ENCODE measurements at places on chromosomes 3 and 15.

DNA sequence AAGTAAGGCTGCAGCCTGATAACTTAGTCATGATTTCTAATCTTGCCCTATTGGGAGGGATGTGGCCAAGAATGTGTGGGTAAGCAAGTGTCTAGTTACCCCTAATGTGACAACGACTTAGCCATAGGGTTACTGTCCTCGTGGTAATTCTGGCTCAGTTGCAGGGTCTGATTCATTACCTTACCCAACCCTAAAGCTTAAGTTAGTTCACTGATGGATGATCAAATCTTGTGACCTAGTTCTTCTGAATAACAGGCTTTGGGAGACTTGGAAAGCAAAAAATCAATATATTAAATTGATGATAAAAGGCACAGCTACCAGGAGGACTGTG is 1.6 kb upstream of the INTS14 start:
- DNase-seq = no peak

DNA sequence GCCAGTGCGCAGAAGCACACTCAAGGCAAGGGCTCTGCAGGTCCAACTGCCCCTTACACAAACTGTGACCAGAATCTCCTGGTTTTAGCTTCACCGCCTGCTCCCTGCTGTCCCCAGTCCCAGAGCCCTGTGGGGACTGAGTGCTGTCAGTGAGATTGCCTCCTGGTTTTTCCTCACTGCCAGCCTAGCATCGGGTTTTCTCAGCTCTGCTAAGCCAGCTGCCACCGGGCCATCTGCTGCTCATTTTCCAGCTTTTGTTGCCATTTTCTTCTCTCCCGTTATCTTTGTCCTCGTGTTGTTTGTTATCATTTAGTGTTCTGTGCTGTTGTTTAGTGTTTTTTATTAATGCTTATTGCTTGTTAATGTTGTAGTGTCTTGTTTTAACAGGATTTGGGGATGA is 79.5 kb upstream of the BLM start:
- no peak for DNase-seq

DNA sequence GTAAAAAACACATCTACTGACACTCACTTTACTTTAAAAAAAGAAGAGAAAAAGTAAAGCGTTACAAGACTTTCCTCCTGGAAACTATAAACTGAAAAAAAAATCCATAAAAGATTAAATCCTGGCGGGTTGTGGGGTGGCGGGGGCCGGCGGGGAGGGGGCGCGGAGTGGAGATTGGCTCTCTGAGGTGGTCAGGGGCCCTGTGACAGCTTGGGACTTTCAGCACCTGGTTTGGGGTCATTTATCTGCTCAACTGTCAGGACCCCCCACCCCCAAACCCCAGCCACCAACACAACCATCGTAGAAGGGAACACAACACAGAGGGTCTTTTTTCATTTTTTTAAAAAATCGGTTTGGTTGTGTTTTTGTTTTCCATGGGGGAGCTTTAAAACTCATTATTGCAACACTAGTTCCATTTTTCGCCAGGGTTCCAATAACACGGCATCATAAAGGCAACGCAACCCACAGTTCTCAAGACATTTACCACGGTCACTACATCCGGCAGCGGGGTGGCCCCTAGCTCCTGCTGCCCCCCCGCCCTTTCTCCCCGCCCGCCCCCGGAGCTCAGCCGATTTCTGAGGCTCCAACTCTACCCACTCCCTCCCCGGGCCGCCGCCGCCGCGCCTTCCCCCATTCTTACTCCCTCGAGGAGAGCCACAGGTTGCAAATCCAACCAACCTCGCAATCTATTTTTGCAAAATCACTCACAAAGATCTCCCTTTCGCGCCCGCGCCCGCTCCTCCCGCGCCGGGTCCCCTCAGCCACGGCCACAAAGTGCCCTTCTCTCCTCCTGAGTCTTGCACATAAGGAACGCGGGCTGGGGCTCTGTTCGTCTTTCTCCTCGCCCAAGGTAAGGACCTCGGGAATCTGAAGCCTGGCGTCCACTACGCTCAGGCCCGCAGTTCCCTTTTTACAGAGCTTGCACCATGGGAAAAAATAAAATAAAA is 1.8 kb downstream of the BCL6 start:
- DNase-seq = peak; percentile 71

DNA sequence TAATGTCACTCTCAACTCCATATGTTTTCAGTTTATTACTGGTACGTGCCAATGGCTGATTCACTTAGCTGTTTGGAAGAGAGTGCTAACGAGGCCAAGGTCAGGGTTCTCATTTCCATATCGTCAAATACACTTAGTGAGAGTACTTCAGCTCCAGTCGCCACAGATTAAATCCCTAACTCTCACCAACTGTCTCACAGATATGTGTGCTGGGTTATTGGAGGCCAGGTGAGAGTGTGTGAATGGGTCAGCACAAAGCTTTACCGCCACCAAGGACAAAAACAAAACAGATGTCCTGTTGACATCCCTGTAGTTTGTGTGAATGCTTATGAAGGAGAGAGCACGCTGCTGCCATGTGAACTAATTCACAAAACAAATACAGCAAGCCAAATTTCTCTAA is 133.5 kb upstream of the TBL1XR1 start:
- no peak for DNase-seq

DNA sequence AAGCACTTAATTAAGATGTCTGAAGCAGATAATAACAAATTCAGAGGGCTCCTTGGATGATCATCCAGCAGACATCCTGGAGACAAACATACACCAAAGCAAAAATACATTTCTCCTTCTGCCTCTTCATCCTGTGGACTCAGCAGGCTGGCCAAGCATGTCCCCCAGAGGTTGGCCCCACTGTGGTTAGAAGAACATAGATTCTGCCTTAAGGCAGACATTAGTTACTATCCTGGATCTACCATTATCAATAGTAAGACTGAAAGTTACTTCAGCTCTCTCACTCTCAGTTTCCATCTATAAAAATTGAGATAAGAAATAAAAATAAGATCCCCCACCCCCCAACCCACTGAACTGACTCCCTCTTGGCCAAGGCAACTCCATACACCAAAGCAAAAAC is 28.6 kb upstream of the TGFBR2 start:
- DNase-seq = no peak

DNA sequence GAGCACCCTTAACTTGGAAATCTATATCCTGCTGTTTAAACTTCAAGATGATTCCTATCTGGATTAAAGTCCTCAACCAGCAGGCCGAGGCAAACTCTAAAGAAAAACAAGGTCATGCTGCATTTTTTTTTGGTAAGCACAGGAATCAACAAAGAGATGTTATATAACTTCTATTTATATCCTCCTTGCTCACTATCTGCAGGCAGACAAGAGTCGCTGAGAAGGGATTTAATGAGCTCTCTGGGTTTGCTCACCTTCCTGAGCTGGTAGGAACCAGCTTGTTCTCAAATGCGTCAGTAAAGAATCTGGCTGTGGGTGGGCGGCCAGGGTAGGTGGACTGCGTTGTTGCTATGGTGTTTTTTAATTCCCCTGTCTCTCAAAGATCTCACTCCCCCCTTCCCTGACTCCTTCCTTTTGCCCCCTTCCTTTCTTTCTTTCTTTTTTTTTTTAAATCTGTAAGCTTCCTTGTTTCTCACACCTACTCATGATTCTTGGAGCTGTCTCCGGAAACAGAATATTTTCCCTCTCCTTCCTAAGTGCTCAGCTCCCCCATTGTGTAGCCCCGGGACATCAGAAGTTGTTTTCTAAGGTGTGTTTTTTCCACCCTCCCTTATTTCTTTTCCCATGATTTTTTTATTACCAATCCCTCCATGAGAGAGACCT is 228.8 kb upstream of the BHLHE40 start:
- DNase-seq = no peak

GRCh38 chr15:98727115-98728040 is 79.0 kb downstream of the IGF1R start:
- peak; percentile 84 for DNase-seq

DNA sequence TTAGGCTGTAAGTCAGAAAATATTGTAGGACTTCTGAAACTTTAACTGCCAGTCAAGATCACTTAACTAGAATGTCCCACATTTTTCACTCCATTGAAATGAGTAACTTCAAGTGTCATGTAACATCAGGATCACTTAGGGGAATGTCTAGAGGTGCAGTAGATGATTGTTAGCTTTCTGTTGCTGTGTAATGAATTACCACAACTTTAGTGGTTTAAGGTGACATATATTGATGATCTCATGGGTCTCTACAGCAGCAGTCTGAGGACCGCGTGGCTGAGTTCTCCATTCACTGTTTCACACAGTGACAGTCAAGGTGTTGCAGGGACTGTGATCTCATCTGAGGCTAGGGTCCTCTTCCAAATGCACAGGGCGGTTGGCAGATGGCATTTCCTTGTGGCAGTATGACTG is 82.7 kb downstream of the SLC25A26 start:
- no peak for DNase-seq

DNA sequence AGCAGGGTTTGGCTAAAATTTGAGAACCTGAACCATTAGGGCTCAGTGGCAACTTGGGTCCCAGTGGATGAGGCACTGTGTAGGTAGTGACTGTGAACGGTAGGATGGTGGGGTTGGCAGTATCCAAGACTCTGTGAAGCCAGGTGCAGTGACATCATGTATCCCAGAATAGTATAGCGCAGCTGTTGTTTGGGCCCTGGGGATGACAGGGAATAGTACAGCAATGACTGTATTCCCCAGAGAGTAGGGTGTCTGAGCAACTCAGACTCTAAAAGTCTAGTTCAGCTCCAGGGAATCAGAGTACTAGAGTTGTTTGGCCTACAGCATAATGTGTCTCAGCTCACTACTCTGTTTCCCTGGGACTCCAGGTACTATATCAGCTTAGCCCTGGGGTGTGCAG is 20.7 kb upstream of the PPP2R3A start:
- DNase-seq = no peak

DNA sequence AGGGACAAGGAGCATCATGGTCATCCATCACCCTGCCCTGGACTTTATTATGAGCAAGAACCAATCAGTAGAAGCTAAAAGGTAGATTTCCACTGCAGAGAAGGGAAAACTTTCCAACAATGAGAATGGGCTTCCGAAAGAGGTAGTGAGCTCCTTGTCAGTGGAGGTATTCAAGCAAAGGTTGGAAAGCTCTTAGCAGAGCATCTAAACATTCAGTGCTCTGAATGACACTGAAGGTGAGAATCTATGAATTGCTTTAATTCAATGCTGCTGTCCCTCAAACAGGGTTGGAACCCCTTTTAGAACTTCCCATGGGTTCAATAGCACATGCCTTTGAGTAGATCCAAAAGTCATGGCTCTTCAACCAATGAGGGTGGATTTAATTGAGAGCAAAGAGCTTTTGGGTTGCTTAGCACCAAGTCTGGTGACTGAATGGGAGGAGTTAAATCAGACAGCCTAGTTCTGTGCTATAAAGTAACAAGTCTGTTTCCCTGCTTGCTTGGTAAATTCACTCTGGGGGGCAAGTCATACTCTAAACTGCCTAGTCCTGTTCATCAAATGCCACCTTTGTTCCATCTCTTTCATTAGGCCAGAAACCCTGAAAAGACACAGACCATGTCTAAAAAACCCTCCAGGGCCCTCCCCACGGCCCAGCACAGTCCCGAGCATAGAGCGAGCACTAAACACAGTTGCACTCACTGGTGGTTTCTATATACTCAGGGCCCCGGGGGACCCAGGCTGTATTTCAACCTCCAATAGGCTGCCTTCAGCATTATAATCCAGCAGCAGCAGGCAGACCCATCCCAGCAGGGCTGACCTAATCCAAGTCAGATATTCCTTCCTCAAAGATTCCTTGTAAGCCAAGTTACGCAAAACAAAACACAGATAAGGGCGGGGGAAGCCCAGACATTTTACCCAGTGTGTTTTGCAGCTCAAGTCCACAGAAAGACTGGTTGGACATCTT is 161.2 kb downstream of the MEGF11 start:
- DNase-seq = no peak

GRCh38 chr3:29655015-29655747 is 374.3 kb downstream of the RBMS3 start:
- DNase-seq = no peak

DNA sequence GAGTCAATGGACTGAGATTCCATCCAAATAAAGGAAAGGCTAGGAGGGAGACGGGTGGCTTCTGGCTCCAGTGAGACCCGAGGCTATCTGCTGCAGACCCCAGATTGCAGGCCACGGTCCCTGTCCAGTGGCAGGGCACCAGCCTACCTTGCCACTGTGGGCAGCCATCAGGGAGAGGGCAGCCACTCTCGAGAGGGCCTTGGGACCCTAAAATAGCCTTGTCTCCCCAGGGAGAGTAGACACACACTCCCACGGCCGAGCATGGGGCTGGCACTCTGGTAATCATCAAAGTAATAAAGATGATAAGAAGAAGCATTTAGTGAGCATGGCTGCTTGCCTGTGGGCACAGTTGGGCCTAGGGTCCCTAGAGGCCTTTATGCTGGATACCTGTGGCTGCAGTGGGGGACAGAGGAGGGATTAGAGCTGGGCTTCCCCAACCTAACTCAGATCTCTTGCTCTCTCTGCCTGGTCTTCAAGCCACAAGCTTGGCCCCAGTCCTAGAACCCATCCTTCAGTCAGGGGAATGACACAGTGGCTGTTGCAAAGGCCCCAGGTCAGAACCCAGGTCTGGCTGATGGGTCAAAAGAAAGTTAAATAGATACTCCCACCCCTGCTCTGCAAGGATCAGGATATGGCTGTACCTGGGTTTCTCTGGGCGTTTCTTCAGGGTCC is 9.2 kb upstream of the VIPR1 start:
- no peak for DNase-seq

DNA sequence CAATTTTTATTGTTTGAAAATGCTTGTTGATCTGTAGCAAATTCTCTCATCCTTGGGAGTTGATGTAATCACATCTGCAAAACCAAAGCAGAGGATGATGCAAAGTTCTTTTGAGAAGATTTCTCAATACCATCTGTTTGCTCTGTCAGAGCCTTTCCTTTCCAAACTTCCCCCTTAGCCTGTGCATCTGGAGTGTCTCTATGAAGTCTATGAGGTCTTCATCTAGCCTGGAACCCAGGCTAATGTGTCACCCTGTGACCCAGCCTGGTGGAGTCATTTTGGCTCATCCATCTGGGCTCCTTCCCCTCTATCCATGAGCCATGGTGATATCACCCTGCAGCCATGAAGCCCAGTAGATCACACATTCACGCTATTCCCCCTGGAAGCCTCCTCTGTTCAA is 123.2 kb upstream of the SLC7A14 start:
- DNase-seq = no peak

DNA sequence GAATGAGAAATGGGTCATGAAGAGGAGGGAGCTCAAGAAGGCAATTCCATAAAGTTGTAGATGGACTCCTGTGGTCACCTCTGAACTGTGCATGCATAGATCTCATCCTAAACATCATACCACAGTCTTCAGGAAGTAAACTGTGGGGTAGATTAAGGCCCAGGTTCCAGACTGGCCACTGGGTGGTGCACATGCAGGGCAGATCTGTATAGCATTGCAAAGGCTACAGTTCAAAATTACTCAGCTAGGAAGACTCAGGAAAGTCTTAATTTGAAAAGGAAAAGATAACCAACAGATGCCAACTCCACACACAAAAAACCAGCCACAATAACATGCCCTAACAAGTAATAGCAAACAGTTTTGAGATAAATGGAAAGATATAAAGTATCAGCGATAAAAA is 20.3 kb downstream of the KY start:
- peak; percentile 1 for DNase-seq

- DNase-seq = no peak
Measured at GRCh38 chr3:140499114-140499757, 178.6 kb upstream of the TRIM42 start.

GRCh38 chr3:43996379-43997301 is 245.0 kb upstream of the TOPAZ1 start:
- DNase-seq = peak; percentile 35
